ENCODE measurements at places on chromosomes 7 and 10.

GRCh38 chr10:16602104-16602775, 80.6 kb upstream of the C1QL3 start:
- H3K4me3 ChIP-seq: no peak overlapping the region
- H3K27me3 ChIP-seq: no peaks in the 10 kb centered on the region
- H3K36me3 ChIP-seq: no peaks in the 10 kb centered on the region
- DNase-seq: no peak

GRCh38 chr7:25893436-25893835, 258.6 kb upstream of the NFE2L3 start:
- DNase-seq: no peak
- H3K4me3 ChIP-seq: no peak overlapping the region
- no peak overlapping the region for H3K27ac ChIP-seq
- H3K36me3 ChIP-seq: no peaks in the 10 kb centered on the region

- no peak for DNase-seq
- no peak overlapping the region for H3K27ac ChIP-seq
- no peaks in the 10 kb centered on the region for H3K27me3 ChIP-seq
- no peaks in the 10 kb centered on the region for H3K36me3 ChIP-seq
Measured at GRCh38 chr10:62183442-62183841, 85.2 kb downstream of the RTKN2 start.

DNA sequence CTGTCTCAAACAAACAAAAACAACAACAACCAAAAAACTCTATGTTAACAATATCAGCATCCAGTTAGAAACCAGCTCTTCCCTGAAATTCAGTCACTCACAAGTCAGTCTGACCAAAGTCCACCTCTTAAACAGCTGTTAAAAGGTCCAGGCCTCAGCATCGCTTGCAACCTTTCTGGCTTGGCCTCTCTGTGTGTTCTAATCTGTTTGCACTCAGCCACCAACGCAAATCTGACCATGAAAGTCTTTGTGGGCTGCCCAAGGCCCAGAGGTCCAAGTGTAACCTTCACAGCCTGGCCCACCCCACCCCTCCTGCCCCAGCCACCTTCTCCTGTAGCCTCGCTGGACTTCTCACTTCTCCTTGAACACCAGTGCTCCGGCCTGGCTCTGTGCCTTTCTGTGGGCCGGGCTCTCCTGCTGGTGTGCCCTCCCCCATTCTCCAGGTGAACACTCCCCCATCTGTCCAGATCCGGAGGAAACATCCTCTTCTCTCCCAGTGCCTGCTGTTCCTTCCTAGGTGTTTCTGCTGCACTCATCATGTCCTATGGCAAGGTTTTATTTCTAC, 72.2 kb upstream of the EFCAB10 start:
- peaks cover 7% of the 10 kb centered on the region for H3K36me3 ChIP-seq
- no peak for DNase-seq
- no peak overlapping the region for H3K4me3 ChIP-seq
- peaks cover 67% of the 10 kb centered on the region for H3K4me1 ChIP-seq

All from GM23338 (cell line).